ENCODE measurements at places on chromosomes 11 and 22. TPM values are rescaled to one million over a fixed set of nuclear protein-coding genes. Genes with fewer than 3 reads are reported as not detected.

- no peak overlapping the region for H3K27ac ChIP-seq
- peaks cover 6% of the 10 kb centered on the region for H3K36me3 ChIP-seq
- H3K27me3 ChIP-seq: no peaks in the 10 kb centered on the region
- no peak for DNase-seq
Measured at GRCh38 chr11:95920460-95921105, 3.3 kb downstream of the MTMR2 start.

DNA sequence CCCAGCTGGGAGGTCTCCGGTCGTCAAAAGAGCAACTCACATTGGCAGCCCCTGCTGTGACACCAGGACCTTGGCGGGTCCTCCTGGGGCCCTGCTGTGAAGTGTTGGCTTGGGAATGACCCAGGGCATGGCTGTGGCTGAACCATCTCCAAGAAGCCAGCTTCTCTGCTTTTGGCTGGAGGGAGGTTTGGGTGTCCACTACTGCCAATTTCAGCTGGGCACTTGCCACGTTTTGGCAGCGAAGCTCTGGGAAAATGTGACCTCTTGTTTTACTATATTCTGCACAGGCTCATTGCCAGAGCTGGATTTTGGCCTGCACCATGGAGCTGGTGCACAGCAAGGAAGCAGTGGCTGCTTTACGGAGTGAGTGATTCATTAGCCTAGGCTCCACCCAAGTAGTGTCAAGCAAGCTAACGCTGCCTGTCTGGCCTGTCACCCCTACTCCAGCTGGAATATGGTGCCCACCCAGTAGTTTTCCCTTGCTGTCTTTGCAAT lies 24.3 kb upstream of the SMCO4 start:
- DNase-seq: no peak
- H3K27me3 ChIP-seq: peaks cover 7% of the 10 kb centered on the region
- H3K4me3 ChIP-seq: no peak overlapping the region
- H3K27ac ChIP-seq: no peak overlapping the region
- no peaks in the 10 kb centered on the region for H3K4me1 ChIP-seq

- H3K4me3 ChIP-seq: no peak overlapping the region
- peaks cover 1% of the 10 kb centered on the region for H3K4me1 ChIP-seq
- H3K27ac ChIP-seq: no peak overlapping the region
- DNase-seq: no peak
Measured at GRCh38 chr11:124807201-124807600, 7.0 kb upstream of the MSANTD2 start.

DNA sequence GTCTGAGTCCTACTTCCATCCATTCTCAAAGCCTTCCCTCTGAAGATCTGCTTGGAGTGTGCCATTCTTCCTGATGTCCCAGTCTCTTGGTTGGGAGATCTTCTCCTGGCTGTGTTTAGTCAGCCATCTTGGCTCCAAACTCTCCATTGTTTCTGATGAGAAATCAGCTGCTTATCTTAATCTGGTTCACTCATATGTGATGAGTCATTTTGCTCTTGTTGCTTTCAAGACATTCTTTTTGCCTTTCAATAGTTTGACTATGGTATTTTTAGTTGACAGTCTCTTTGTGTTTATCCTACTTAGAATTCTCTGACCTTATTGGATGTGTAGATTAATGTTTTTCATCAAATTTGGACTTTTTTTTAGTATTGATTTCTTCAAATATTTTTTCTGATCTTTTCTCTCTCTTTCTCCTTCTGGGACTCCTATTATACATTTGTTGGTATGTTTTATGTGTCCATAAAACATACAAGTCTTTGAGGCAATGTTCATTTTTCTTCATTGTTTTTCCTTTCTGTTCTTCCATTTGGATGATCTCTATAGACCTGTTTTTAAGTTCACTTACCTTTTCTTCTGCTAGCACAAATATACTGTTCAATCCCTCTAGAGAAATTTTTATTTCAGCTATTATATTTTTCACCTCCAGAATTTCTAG lies 77.2 kb upstream of the CLPB start:
- no peak for DNase-seq
- H3K27ac ChIP-seq: no peak overlapping the region
- H3K4me3 ChIP-seq: no peak overlapping the region
- H3K27me3 ChIP-seq: no peaks in the 10 kb centered on the region
- H3K4me1 ChIP-seq: no peaks in the 10 kb centered on the region
- no peaks in the 10 kb centered on the region for H3K36me3 ChIP-seq

DNA sequence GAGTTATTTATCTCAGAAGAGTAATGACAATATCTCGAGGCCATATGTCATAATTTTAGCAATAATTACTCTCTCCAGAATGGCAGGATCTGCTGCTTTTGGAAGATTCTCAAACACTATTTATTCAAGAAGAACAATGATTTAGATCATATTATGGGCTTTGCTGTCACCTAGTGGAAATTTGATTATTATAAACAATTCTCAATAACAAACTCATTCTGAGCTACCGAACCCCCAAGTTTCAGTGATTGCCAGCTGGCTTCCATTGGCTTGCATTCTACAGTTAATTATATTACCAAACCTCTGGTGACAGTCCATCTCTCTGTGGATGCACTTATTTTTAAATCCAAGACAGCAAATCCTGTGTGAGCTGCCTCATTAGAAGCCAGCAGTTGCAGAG lies 27.9 kb upstream of the SLC36A4 start:
- H3K36me3 ChIP-seq: no peaks in the 10 kb centered on the region
- peaks cover 5% of the 10 kb centered on the region for H3K27me3 ChIP-seq
- H3K4me3 ChIP-seq: no peak overlapping the region
- H3K4me1 ChIP-seq: no peaks in the 10 kb centered on the region
- no peak overlapping the region for H3K27ac ChIP-seq
- DNase-seq: peak; percentile 20

Gene KRTAP5-9
- total RNA-seq: not detected

Gene PAX6
- not detected for total RNA-seq

Gene DDI1
- not detected for total RNA-seq

Gene ACRV1
- total RNA-seq: not detected
